Mucosa of descending colon (tissue), 3 donors: ENCODE measurements at places on chromosomes 16 and 17. TPM values are rescaled to one million over a fixed set of nuclear protein-coding genes. Genes with fewer than 3 reads are reported as not detected.

KRT20 gene
- 1,810 TPM for total RNA-seq

CCDC78 gene
- total RNA-seq = 0.47 TPM

KIF18B gene
- 4.6 TPM for total RNA-seq

SLC13A2 gene
- 17.1 TPM for total RNA-seq

KRTAP1-1 gene
- not detected for total RNA-seq

CDH13 gene
- 9.8 TPM for total RNA-seq

DNA sequence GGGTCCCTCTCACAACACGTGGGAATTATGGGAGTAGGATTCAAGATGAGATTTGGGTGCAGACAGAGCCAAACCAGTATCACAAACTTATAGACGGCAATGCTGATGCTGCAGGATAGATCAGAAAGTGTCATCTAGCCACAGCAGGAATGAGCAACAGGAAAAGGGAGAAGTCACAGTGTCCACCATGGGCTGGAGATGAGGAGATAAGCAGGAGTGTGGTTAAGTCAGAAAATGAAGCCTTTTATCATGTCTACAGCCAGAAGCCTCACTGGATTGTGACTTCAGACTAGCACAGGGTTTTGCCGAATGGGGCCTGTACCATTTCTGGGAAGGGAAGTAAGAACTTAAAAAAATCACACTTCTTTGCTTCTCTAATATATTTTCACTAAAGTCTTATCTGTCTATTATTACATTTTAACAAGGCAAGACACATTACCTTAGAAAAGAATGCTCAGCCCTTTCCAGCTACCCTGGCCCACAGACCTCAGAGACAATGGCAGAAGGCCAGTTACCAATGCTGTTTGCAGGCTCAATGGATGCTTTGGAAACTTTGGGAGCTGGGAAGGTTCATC, 490.2 kb upstream of the SALL1 start:
- no peak for DNase-seq

DNA sequence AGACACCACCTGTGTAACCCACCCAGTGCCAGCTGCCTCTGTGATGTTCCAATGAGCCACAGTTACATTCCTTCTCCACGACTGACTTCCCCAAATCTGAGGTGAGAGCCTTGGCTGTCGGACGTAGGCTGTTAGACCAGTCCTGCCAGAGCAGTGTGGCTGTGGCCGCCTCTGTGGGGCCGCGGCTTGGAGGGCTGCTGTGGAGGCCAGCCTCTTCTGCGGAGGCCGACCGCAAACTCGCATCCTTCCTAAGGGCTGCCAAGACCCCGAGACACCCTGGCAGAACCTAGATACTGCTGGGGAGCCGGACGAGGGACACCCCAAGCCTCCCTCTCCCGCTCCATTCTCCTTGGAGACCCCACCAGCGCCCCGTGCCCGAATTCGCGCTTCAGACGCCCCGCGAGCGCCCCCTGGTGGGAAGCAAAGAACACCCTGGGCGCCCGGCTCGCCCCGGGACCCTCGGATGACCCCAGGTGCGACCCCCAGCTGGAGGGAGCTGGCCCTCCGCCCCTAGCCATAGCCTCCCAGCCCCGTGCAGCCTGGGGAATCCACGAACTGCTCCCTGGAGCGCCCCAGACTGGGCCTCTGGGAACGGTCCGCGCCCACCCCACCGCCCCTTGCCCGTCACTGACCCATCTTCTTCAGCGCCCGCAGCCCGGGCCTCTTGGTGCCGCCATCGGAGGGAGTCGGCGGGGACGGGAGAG, 547 bp downstream of the PLCD3 start:
- peak; percentile 64 for DNase-seq

DNA sequence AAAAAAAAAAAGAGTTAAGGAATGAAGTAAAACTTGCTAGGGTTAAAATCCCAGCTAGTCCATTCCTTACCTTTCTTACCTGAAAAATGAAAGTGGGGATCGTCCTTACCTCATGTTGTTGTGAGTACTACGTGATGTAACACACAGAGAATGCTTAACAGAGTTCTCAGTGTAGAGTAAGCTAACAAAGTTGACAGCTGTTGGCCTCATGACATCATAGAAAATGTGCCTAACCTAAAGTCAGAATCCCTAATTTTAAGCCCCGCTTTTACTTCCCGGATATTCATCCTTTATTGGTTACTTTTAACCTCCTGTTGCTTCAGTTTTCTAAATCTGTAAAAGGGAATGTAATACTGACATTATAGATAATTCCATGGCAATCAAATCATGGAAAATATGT, 505.8 kb upstream of the HSBP1 start:
- no peak for DNase-seq

- no peak for DNase-seq
Observed at GRCh38 chr17:17730250-17730935, 49.1 kb downstream of the RAI1 start.

- no peak for DNase-seq
Observed at GRCh38 chr17:79535728-79536025, 75.2 kb downstream of the RBFOX3 start.

DNA sequence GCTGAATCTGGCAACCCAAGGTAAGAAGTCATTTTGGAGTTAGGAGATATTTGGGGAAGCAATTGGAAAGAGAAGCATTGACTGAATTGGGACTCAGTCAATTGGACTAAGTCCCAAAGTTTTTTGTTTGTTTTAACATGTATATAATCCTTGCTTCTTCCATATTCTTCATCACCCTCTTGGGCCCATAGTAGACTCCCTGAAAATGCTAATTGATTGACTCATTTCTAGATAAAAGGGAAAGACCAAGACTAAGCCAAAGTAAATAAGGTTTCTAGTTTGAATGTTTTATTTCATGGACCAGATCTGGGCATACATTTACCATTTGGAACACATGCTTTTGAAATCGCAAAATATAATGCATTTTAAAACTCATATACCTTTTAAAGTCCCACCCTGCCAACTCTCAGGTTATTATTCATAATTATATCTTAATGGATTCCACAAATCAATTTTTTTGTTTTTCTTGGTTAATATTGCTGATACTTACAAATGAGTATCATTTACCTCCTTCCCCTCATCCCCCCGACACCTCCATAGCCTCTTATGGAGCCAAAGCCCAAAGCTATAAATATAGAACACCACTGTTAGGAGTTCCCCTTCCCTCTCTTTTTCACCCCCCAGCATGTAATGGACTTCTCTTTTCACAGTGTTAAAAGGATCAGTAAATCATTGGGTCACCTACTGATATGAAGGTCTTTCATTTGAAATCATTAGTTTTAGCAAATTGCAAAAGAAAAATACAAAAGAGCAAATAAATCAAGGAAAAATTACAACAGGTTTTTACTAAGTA, 674.0 kb upstream of the SOX9 start:
- DNase-seq = no peak

DNA sequence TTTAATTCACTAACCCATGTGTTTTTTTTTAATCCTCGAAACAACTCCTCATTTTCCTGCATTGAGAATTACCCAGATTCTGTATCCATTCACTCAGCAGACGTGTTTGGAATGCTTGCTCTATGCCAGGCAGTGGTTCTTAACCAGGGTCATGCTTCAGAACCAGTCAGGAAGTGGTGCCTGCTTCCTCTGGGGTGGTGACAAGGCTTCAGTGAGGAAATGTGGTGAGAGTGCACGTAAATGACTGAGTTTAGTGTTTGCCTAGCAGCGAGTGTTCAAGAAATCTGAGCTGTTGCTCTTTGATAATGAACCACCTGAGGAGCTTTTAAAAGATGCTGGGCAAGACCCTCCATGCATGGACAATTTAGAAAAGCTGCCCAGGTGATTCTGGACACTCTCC, 9.9 kb downstream of the ZFP90 start:
- no peak for DNase-seq

- DNase-seq = peak; percentile 56
Observed at GRCh38 chr17:7041607-7042500, 2.0 kb downstream of the SLC16A11 start.

DNA sequence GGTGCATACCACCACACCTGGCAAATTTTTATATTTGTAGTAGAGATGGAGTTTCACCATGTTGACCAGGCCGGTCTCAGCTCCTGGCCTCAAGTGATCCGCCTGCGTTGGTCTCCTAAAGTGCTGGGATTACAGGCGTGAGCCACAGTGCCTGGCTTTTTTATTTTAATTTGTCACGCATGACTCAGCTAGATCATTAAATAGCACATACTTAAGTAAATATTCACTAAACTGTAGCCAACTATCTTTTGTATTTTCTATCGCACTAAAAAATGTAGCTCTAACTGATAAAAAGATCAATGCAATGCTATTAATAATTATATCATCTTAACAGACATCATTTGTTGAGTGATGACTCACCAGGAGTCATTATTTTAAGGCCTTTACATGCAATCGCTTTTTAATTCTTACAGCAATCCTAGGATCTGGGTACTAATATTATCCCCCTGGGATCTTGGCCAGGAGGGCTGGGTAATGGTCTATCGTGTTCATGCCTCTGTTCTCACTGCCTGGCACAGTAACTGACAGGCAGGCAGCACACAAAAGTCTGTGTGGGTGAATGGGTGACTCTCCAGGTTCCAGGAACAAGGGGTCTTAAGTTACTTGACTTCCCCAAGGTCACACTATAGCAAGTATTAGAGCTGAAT, 693.5 kb upstream of the EEF2KMT start:
- no peak for DNase-seq

DNA sequence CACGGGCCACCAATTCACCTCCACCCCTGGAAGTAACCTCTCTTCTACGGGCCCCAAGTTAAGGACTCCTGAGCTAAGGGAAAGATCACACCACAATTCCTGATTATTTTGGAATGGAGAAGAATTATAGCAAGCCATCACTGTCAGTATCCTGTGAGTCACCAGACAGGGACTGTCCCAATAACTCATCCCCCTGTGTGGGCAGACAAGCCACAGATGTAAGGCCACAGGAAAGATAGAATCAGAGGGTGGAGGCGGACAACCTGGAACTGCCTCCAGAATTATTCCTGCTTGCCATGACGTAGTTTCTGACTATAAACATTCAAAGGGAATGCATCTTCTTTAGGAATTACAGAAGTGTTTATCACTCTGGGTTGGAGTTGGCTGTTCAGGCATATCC, 5.8 kb upstream of the MYO1D start:
- DNase-seq = no peak
